Fibroblast of skin of right quadriceps (primary cell): ENCODE measurements at places on chromosomes 1 and 21.

- no peak for DNase-seq
Observed at GRCh38 chr1:187032982-187033692, 204.4 kb downstream of the PLA2G4A start.

DNA sequence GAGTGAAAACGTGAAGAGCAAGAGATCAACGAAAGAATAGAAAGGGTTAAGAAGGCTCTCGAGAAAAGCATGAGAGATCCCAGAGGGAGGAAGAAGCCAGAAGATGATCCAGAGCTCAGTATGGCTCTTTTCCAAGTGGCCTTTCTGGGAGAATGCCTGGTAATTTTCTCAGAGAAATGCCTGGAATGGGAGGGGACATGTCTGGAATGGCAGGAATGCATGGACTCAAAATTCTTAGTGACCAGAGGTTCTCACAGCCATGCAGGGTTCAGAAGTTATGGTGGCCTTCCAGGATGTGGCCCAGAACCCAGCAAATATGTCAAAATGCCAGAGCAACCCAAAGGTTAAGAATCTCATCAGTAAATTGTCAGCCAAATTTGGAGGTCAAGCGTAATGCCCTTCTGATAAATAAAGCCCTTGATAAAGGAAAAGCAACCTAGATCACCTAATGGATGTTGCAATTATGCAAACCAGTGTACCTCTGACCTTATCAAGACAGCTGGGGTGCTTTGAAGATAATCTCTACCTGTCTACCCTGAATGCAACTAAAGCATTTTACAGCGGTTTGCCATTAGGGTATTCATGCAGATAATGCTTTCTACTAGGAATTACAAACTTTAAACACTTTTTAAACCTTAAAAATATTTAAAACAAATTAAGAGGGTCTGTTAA lies 53.1 kb downstream of the NBPF6 start:
- DNase-seq: peak; percentile 79

- peak; percentile 21 for DNase-seq
Observed at GRCh38 chr1:234212764-234213657, 160.2 kb upstream of the COA6 start.

DNA sequence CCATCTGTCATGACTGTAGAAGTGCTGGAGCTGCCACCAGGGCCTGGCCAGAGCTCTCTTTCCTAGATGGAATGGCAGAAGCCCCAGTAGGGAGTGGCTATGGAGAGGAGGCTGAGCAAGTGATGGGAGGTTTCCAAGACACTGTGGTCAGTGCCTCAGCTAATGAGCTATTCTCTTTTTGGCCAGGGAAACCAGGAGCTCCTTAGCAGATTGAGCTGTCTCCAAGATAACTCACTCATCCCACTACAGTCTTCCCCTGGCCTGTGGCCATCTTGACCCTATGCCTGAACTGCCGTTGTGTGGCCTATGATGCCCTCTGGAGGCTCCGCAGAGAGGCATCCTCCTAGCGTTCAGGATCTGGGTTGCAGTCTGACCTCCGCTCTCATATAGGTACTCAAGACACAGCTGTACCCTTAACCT lies 60.5 kb downstream of the ERI3 start:
- DNase-seq: peak; percentile 65

DNA sequence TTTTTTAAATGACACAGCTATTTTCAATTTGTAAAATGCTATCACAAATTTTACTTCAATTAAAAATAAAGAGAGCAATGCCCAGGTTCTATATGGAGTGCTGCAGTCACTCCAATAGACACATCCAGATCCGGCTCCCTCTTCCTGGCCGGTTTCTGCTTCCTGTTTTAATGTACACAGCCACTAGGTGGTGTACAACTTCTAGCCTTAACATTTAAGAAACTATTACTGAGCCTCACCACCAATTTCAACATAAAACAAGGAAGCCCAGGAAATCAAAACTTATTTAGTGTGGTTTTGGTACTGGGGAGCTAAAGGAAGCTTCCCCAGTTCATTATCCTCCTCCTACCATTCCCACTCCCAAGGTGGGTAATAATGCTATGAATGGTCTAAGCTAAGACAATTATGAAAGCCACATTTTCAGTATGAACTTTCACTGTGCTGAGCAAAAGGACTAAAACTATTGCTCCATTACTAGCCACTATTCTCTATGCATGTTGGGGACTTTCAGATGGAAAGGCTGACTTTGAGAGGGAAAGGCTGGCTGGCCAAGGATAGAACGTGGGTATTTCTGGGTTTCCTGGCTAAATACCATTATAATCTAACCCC lies 25.5 kb upstream of the MTMR11 start:
- peak; percentile 74 for DNase-seq

DNA sequence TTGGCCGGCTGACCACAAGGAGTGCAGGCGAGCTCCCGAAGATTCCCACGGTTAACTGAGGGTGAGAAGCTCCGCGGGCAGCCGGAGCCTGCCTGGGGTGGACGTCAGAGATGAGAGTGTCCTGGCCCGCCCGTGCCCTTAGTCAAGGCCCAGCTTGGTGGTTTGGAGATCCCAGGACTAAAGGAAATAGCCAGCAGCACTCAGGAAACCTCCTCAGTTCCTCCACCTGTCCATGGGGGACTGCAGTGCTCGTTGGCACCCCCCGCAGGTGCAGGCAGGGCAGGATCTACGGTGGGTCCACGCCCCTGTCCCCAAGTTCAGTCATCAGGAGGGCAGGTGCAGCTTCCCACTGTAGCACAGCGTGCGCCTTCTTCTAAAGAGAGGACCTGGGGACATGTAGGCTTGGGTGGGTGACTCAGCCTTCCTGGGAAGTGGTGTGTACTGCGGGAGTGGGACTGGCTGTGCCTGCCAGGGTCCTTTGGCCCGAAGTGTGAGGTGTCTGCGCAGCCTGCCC lies 32.5 kb downstream of the SLX9 start:
- no peak for DNase-seq

DNA sequence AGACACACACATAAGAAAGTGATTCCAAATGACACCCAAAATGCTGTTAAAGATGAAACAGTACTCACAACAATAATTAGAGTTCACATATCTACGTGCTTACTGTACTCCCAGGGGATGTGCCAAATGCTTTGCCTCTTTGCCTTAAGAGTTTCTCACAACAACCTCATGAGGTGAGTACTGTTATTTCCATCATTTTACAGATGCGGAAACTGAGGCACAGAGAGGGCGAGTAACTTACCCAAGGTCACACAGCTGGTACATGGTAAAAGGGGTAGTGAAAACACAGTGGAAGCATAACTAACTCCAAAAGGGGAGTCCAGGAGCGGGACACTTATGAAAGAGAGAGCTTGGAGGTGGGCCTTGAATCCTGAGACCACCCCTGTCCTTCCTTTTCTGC lies 171.8 kb downstream of the ACTL8 start:
- DNase-seq: no peak

DNA sequence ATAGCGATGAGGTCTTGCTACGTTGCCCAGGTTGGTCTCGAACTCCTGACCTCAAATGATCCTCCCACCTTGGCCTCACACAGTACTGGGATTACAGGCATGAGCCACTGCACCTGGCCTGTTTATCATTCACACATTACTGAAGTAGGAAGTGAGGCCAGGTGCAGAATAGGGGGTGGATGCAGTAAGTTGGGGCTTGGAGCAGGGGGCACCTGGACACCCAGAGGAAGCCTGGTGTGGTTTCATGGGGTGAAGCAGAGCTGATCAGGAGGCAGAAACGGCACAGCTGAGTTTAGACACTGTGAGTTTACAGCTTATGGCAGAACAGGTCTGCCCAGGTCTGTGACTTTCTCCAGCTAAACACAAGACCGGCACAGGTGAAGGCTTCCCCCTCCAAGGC lies 4.9 kb downstream of the CDA start:
- DNase-seq: no peak

DNA sequence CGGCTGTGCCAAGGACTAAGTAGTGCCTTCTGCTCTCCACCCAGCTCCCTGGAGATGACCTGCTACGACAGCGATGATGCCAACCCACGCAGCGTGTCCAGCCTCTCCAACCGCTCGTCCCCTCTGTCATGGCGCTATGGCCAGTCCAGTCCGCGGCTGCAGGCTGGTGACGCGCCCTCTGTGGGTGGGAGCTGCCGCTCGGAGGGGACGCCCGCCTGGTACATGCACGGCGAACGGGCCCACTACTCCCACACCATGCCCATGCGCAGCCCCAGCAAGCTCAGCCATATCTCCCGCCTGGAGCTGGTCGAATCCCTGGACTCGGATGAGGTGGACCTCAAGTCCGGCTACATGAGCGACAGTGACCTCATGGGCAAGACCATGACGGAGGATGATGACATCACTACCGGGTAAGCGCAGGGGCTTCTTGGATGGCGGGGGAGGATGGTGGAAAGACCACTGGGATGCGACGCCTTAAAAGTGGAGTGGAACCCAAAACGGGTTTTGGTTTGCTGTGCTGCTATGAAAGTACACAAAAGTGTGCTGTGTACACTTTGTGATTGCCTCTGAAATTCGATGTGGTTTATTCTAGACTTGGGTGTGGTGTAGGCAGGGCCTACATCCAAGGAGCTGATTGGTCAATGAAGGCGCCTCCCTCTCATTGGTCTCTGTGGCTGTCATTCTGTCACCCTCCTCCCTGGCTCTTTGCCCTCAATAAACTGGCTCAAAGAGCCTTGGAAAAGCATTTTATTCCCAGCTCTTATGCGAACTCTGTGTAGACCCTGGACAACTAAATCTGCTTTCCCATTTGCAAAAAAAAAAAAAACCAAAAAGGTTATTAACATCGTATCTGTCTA lies 110.4 kb upstream of the IPO9 start:
- no peak for DNase-seq

DNA sequence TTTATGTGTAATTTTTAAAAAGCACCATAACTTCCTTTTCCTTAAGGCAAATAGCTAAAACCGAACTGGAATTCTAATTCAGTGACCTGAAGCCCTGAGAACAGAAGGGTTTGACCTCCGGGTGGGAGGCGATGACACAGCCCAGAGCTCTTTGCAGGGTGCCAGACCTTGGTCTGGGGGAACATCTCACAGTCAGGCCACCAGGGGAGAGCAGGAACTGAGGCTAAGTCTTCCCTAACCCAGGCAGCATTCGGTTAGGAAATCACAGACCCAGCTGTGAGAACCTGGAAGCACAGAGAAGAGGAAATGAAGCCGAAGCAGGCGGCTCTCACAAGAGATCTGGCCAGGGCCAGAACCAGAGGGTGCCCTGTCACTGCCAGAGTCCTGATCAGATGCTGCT lies 444.8 kb downstream of the TTLL7 start:
- DNase-seq: no peak

GRCh38 chr21:45916011-45916840 lies 65.3 kb upstream of the COL6A1 start:
- DNase-seq: no peak

- DNase-seq: no peak
Observed at GRCh38 chr1:182600036-182600713, 4.0 kb downstream of the RGS16 start.
